Forelimb muscle (tissue), 1 donor: ENCODE measurements at places on chromosomes 1 and 21.
A peak's percentile ranks its signal among the peaks of the same experiment; 100 is the strongest.

GRCh38 chr1:54886724-54887664 lies at the start of gene DHCR24:
Gene DHCR24, minus strand, starts transcription at chr1:54887195. Its CDS starts 76 bp downstream, at chr1:54887119.
- peak; percentile 59 for DNase-seq

- DNase-seq: no peak
These were observed 9.4 kb downstream of the OXCT2 start for GRCh38 chr1:39761557-39762260.

DNA sequence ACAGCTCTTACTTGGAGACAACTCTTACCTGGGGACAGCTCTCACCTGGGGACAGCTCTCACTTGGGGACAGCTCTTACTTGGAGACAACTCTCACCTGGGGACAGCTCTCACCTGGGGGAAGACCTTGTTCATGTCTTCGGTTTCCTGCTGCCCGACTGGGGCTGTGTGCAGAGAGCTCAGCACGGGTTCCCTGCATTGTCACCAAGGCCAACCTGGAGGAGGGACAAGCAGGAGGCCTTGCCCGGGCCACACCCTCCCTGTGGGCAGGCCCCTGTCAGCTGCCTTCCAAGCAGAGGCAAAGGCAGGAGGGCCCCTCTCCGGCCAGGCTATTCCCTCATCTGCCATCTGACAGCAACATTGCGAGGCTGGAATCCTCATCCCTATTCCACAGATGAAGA lies at the start of gene LDLRAD1:
TSS of gene LDLRAD1 (minus strand) at position 208 of the 400 bp plus-strand sequence. CDS start at position 134, 74 bp downstream.
- DNase-seq: no peak

DNA sequence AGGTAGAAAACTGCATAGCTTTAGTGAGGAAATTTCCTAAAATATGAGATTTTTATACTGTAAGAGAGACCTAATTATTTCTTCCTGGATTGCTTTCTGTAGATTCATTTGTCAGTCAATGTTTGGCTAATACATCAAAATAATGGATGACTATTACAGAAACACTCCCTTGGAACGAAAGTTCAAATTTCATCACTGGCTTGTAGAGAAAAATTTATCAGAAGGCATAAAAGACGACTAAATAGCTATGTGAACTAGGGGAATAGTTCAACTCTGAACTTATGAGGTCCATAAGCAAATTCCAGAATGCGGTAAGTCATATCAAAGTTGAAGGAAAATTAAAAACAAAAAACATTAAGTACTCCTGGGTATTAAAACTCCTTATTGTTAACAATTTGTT lies 36.0 kb downstream of the WNT2B start:
- no peak for DNase-seq

GRCh38 chr1:93549811-93550210 lies 101.9 kb downstream of the FNBP1L start:
- DNase-seq: no peak

DNA sequence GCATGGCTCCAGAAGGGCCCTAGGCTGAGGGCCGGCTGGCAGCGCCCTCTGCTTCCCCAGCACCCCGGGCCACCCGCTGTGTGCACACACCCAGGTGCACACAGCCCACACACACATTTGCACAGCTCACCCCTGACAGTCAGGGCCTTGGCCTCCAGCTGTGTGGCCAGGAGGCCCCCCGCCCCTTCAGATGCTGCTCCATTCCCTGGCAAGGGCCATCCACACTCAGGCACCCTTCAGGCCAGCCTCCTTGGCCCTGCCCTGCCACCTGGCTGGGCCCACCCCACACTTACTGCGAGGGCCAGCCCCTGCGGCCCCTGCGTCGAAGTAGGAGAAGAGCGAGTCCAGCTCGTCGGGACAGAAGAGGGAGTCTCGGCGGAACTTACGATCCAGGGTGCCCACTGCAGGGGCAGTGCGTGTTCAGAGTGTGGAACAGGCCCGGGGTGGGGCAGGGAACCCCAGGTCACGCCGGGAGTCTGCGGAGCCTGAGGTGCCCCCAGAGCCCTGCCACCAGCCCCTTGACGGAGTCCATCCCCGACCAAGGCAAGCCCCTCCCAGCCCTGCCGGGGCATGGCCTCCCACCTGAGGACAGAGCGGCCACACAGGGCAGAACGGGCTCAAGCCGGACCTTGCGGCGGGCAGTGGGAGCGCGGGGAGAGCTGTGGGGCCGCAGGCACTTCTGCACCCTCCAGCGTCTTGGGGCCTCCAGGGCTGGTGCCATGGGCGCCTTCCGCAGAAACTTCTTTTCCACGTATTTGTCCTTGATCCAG lies 12.4 kb downstream of the ACAP3 start:
- no peak for DNase-seq

- no peak for DNase-seq
These were observed 9.0 kb downstream of the IFNAR2 start for GRCh38 chr21:33238565-33239255.

DNA sequence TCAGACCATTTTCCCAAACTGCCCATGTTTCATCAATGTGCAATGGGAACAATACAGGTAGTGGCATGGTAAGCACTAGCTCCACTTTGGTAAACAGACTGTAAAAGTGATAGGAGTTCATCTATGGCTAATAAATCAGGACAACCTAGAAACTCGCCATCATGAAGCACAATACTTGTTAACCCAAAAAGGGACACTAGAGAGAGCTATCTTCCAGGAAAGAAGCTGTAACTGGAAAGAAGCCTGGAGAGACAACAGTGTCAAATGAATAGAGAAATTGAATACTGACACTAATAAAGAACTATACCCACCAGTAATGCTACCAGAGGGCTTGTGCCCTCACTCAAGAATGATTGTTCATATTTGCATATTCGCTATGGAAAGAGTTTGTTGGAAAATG lies 164.7 kb upstream of the RGS18 start:
- no peak for DNase-seq

- no peak for DNase-seq
These were observed 19.7 kb downstream of the CDK18 start for GRCh38 chr1:205523891-205524793.

GRCh38 chr1:244634546-244634945 lies 18.4 kb upstream of the DESI2 start:
- DNase-seq: no peak

- DNase-seq: no peak
These were observed 61.7 kb upstream of the MRPS6 start for GRCh38 chr21:34011660-34012059.

GRCh38 chr1:173301507-173301906 lies 94.4 kb upstream of the TNFSF4 start:
- no peak for DNase-seq
